ENCODE measurements at places on chromosomes 2 and 18.

DNA sequence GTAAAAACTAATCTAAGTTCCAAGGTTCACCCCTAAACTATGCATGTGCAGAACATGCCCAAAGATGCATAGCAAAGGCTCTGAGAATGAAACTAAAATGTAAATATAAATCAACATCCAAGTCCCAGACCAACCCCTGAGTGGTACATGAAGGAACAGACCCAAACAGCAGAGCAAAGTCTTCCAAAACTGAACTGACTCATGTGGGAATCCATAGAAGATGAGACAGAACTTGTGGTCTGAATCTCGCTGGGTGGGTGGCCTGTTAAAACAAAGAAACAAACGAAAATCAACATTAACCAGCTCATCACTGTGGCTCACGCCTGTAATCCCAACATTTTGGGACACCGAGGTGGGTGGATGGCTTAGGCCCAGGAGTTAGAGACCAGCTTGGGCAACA is 29.5 kb upstream of the ATRAID start:
- DNase-seq, result no peak

DNA sequence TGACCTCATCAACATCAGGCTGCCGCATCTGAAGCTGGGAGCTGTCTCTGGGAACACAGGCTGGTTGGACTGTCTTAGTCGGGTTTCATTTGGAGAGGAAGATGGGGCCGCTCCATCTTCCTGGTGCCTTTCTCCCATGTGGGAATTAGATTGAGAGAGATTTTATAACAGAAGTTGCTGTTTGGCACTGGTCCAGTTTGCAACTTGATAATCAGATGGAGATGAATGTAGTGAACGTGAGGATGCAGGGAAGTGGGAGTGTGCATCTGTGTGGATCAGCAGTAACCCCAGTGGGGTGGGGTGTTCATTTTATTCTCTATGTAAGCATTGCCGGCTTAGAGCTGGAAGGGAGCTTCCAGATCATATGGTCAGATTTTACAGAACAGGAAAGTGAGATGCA is 250.9 kb downstream of the DCDC2C start:
- DNase-seq, result no peak

DNA sequence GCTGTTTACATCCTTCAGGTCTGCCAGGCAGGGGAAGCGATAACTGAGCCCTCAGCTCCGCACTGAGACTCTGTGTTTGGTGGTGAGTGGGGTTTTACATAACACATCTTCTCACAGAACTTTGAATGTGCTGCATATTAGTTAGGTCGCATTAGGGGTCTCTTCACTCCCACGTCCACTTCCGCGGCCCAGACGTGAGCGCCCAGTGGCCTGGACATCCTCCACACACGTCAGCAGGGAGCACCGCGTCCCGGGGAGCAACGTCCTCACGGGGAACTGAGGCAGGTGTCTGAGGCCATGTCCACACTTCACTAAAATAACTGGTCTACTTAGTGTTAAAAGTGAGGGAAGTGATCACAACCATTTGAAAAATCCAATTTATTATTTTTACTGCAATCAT is 100.4 kb upstream of the SATB2 start:
- no peak for DNase-seq

DNA sequence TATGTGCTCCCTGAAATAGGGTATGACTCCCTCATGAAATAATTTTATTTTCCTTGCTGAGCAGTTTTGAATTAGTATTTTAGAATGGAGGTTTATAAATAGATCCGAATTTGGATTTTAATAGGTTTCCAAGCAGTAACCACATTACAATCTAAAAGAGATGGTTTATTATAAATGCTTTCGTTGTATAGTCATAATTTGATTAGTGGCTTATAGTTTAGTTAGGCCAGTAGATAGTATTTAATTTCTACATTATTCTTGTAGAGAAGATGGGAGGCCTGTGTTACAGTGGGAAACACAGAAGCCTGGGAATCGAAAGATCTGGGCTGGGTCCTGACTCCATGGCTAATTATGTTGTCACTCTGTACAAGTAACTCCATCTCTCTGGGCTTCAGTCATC is 6.7 kb downstream of the CAB39 start:
- no peak for DNase-seq

DNA sequence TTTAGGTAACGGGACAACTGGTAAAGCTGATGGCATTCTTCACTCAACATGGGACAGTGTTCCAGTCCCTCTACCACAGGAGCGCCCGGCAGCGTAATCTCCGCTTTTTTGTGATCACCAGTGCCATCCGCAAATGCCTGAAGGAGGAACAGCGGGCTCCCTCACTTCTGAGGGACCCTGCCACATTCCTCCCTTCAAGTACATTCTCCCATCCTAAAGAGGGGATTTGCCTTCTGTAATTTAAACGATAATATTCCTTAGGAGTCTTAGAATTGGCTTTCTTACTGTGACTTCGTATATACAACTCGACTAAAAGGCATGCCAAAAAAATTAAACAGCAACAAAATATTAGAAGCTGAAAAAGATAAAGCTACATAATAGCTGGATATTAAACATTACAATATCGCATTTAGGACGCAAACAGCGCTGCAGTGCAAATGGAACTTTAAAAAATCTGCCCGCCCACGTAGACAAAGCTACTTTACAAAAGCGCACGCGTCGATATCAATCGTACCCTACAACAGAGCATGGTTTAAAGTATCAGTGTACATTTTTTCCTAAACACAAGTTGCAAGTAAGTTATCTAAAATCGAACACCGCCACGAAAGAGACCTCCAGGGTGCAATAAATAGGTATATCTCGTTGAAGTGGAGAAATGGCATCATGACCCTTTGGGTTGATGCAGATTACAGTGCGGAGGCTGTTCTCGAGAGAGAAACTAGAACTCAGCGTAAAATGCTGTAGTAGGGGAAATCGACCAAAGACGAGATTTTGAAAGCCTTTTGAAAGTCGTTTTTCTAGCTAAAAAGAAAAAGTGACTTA is 2.3 kb upstream of the VSNL1 start:
- no peak for DNase-seq

GRCh38 chr2:76569819-76570218 is 859.1 kb upstream of the GCFC2 start:
- no peak for DNase-seq

- no peak for DNase-seq
These were observed 146.2 kb downstream of the MBP start for GRCh38 chr18:76986406-76986805.

DNA sequence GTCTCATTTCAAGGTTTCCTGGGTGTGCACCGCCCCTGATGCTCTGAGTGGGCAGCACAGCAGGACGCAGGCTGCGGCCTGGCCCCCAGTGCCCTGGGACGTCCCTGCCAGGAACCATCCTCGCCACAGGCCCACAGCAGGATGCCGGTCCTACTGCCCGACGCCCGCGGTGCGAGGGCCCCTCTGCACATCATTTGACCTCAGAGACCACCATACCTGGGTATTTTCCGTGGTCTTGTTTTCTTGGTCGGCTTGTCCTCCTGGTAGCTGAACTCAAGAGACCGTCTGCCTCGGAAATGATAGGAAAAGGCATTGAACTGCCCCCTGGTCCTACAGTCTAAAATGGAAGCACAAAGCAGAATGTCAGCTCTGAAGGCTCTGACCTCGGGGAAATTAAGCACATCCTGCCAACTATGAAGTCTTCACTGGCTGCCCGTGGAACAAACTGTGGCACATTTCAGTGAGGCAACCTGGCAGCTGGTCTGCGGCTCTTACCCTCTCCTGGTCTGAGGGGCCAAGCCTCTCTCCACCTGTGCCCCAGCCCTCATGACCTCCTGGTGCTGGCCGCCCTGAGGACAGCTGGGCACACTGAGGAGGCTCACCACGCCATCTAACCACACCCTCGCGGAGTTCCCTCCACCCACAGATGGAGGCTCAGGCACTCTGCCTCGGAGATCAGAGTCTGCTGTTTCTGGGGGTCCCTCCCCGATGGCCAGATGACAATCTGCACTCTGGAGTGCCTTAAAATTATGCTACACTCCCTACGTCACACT is 105.0 kb downstream of the PXDN start:
- DNase-seq, result no peak

Data from MV-4-11 (cell line).